ENCODE measurements at places on chromosomes 3 and 15.

DNA sequence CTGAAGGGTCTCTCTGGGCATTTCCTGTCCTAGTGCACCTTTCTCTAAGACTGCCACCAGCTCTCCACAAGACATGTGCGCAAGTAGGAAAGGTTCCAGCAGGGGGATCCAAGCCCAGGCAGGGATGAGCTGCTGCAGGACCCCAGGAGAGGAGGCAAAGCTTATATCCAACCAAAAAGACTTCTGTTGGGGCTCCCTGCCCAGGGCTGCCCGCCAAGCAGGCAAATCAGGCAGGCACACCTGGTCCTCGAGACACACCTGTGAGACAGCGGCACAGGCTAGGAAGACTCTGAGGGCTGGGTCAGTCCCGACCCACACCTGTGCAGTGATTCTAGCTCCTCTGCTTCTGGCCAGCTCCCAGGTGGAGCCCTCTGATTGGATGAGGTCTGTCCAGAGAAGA is 80.6 kb downstream of the MYLK start:
- DNase-seq: peak; percentile 44

DNA sequence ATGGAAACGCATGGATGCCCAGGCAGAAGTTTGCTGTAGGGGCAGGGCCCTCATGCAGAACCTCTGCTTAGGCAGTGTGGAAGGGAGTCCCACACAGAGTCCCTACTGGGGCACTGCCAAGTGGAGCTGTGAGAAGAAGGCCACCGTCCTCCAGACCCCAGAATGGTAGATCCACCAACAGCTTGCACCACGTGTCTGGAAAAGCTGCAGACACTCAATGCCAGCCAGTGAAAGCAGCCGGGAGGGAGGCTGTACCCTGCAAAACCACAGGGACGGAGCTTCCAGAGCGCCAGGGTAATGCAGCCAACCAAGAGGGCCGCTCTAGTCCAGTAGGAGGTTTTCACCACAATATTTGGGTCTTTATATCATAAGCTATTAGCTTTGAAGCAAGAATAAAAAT is 97.1 kb upstream of the IQSEC1 start:
- DNase-seq: no peak

DNA sequence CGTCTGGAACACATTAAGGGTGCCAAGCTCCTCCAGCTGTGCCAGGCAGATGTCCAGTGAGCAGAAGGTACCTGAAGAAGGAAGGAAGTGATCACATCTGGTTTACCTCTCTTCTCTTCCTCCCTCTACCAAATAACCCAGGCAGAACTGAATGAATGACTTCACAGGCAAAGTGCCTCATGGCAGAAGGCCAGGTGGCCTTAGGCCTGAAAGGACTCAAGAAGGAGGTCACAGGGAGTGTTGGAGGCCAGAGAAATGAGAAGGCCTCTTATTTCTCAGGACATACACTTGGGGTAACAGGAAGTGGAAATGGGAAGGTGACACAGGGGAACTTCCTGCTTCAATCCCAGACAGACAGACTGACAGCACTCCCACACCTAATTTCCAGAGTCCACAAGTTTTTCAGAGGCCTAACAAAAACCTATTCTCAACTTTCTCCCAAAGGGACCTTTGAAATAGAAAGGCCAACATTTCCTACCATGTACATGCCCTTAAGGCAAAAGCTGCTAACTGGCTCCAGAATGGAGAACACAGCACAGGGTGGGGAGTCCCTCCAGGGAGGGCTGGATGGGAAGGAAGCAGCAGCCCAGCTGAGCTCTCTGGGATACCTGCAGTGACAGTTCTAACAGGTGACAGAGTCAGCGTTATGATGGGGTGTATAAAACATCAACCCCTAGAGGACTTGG is 17.6 kb upstream of the SIN3A start:
- DNase-seq: no peak

DNA sequence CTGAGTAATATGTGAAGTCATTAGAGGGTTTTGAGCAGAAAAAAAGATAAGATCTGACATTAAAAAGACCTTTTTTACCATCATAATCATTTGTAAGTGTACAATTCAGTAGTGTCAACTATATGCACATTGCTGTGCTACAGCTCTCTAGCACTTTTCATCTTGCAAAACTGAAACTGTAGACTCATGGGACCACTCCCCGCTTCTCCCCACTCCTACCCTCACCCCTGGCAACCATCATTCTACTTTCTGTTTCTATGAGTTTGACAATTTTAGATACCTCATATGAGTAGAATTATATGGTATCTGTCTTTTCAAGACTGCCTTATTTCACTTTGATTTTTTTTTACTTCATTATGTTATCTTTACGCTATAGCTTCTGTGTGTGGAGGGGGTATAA is 112.8 kb downstream of the NSUN3 start:
- DNase-seq: no peak

GRCh38 chr15:92833106-92833433 is 67.1 kb upstream of the CHD2 start:
- DNase-seq: no peak

DNA sequence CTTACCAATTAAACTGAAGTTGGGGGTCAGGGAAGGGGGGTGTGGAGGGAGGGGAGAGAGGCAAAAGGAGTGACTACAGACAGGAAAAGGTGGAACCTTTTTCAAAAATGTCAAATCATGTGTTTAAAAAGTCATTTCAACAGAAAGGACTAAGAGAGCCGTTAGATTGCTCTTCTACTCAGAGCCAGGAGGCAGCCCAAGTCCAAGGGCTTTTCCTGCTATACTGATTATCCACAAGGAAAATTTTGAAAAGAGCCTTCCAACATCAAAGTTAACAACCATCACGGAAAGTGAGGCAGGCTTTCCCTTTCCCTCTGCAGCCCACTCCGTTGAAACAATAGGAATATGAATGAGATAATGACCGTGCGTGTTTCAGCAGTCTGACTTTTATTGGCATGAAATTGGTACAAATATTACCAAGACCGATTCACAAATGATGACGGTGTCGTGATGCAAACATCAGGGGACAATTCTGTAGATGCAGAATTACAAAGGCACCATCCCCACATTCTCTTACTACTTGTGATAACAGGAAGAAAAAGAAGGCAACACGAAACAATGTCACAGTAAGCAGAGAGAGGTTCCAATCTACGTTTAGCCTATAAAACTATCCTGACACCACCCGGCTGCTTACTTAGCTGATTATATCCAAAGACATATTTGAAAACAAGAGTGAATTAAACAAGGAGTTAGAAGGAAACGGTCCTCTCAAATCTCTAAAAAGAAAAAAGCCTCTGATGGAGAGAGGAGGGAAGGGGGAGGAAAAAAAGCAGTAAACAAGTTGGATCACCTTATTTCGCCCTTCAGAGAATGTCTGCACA is 453.7 kb downstream of the FOXP1 start:
- DNase-seq: no peak

GRCh38 chr3:106092792-106093191 is 224.0 kb upstream of the CBLB start:
- DNase-seq: no peak

GRCh38 chr3:72176537-72177041 is 391.6 kb upstream of the PROK2 start:
- DNase-seq: no peak

GRCh38 chr15:42107473-42107872 is 13.1 kb upstream of the PLA2G4D start:
- DNase-seq: no peak
